ENCODE measurements at places on chromosomes 13 and 19.

DNA sequence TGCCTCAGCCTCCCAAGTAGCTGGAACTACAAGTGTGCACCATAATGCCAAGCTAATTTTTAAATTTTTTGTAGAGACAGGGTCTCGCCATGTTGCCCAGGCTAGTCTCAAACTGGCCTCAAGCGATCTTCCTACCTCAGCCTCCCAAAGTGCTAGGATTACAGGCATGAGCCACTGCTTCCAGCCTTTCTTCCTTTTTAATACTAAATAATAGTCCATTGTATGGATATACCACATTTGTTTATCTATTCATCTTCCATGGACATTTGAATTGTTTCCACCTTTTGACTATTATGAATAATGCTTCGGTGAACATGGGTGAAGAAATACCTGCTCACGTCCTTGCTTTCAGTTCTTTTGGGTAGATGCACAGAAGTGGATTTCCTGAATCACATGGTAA, 24.4 kb downstream of the GARRE1 start:
- DNase-seq: no peak

DNA sequence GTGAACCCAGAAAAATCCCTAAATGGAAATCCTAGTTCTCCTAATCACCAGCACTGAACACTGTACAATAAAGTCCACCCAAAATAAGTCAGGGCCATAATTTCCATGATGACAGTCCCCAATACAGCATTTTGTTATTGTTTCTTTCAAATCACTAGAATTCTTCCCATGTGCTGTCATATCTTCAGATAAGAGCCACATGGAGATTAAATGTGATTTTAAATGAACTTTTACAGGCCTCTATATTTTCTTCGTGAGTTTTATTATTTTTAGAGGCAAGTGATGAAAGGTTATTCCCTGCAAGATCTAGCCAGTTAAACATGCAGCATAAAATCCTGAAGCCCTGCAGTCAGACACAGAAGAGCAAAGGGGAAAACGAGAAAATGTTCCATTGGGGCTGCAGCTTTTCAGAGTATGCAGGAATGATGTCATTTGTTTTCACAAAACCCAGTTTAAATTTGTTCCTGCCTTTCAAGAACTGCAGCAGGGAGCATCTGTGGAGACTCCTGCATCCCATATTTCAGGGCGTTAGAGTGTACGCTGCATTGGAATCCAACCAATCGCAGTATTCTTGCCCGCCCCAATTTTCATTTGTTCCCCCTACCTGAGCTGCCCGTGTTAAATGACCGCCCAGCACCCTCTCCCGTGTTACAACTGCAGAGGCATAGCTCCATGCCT, 167.2 kb upstream of the KLF12 start:
- no peak for DNase-seq

- DNase-seq: no peak
Measured at GRCh38 chr13:111623208-111623607, 302.8 kb downstream of the TEX29 start.

DNA sequence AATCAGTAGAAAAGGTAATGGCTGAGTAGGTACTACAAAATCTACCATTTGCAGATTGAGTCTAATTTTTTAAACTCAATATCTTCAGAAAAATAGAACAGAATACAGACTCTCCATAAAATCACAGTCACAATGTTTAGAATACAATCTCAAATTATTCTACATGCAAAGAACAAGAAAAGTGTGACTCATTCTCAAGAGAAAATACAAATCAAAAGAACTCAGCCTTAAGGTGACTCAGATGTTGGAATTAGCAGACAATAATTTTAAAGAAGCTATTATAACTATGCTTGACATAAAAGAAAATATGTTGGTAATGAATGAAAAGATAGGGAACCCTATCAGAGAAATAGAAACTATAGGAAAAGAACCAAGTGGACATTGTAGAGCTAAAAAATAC, 78.9 kb downstream of the RXFP2 start:
- DNase-seq: no peak

- DNase-seq: no peak
Measured at GRCh38 chr19:646779-647565, 7.3 kb downstream of the FGF22 start.

- DNase-seq: no peak
Measured at GRCh38 chr13:27124571-27124970, 47.0 kb downstream of the USP12 start.

DNA sequence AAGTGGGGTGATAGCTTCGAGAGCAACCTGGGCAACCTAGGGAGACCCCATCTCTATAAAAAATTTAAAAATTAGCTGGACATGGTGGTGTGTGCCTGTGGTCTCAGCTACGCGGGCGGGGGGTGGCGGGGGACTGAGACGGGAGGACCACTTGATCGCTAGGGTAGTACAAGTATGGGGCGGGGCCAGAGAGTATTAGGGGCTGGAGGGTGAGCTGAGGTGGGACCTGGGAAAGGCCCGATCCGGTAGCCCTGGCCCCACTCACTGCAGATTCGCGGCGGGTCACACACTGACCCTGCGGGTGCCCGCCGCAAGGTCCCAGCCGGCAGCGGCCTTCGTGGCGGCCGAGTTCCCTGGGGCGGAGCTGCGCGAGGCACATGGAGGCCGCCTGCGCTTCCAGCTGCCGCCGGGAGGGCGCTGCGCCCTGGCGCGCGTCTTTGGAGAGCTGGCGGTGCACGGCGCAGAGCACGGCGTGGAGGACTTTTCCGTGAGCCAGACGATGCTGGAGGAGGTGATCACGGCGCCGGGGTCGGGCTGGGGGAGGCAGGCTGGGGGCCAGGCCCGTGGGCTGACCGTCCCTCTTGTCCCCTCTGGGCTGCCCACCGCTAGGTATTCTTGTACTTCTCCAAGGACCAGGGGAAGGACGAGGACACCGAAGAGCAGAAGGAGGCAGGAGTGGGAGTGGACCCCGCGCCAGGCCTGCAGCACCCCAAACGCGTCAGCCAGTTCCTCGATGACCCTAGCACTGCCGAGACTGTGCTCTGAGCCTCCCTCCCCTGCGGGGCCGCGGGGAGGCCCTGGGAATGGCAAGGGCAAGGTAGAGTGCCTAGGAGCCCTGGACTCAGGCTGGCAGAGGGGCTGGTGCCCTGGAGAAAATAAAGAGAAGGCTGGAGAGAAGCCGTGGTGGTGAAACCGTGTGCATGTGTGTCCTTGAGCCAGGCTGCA, 2.0 kb upstream of the ARHGAP45 start:
- DNase-seq: peak; percentile 70

DNA sequence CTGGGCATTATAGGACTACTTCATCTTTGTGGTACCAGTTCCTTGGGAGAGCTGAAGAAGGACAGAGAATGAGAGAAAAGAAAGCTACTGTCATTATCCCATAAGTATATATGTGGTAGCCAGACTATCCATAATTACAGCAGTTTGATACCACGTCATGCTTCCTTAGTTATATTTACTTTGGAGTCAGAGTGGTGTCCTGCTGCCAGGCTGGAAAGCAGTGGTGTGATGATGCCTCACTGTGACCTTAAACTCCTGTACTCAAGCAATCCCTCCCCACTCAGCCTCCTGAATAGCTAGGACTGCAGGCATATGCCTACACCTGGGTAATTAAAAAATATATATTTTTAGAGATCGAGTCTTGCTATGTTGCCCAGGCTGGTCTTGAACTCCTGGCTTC, 57.8 kb downstream of the WTIP start:
- DNase-seq: no peak

GRCh38 chr19:41367848-41368301, 3.9 kb upstream of the B9D2 start:
- DNase-seq: no peak

GRCh38 chr19:18978616-18979015, 37.6 kb upstream of the HOMER3 start:
- DNase-seq: no peak

DNA sequence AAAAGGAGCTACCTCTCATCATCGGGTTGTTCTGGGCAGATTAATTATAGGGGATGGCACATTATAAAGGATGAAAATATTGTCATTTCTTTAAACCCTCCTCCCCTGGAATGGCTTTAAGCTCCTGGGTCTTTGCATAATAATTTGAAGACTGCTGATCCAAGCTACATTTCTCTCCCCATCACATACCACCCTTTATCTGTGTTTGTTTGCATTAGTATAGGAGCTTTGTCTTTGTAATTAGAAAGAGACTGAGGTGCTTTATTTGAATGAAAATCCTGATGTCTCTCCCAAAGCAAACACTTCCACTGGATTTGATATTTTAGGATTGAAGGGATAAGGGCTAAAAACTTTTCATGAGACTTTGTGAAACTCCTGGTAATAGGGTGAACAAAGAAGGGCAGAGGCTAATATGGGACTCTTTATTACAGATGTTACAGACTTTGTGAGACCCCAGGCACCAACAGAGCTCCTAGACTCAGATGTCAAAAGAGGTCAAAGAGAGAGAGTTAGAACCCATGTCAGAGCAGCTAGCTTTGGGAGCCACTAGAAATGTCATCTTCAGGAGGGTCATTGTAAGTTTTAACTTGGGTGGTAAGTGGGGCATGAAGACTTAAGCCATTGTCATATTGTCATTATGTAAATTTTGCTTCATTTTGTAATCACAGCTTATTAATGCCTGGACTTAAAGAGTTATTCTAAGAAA, 75.3 kb upstream of the RXFP2 start:
- DNase-seq: no peak

GRCh38 chr19:47657719-47658118, 48.8 kb downstream of the BICRA start:
- no peak for DNase-seq
